ENCODE measurements at places on chromosomes 4 and X.

GRCh38 chrX:42087960-42088359 lies 164.6 kb upstream of the CASK start:
- no peak for DNase-seq

DNA sequence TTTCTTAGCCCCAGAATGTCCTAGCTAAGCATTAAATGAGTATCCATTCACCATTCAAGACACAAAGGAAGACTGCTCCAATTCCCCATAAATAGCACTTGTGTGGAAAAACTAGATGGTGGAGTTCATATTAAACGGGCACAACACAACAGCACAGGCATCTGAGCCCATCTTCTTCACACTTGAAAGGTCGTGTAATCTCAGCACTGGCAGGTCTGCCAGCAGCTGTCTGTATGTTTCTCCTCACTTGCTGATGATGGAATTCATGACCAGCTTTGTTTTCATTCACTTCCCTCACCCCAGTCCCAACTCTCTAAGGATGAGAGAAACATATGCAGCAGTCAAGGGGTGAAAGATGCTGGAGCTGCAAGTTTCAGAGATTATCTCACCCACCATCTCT lies 148.7 kb downstream of the AFAP1 start:
- no peak for DNase-seq

DNA sequence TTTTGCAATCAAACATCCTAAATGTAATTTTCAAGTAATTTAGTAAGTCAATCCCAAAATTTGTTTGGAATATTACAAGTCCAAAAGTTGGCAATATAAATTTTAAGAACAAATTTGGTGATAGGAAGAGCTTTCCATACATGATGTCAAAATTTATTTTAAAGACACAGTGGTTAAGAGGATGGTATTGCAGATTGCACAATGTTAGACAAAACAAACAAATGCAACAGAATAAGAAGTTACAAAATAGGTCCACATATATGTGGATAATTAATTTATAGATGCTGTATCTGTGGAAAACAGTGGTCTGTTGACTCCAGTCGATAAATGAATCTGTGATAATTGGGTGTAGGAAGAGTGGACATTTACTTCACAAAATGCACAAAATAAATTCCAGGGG lies 358.5 kb downstream of the PCDH7 start:
- no peak for DNase-seq

- DNase-seq = no peak
Measured at GRCh38 chr4:185192059-185192458, 11.7 kb downstream of the CFAP97 start.

DNA sequence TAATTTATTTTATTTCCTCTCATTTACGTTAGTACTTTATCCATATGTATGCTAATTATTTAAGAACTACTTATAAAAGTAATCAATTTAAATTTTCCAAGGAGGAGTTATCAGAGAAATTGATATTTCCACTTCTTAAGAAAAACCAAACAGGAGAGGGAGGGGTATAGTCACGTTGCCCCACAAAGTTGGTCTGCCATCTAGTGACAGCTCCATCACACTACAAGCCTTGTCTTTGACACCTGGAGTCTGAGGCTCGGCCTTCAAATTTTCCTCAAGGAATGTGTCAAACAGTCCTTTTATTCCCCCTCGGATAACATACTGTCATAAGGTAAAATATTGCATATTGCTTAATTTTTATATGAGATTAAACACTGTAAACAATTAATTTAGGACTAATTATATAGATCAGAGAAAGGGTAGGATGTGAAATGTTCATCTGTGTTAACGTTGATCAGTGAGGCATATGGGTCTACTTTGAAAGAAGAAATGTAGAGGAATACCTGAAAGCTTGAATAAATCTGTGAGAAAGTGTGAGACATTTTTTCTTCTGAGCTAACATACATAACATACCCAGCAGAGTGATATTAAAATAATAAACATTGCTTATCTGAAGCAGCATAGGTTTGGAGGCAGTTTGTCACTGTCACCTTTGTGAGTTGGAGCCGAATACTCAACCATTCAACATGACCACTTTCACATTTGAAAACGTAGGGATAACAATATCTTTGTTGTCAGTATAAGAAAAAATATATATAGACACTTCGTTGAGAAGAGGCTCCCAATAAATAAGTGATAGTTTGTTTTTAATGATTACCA lies 114.4 kb downstream of the GLRA3 start:
- DNase-seq = no peak

GRCh38 chr4:140666889-140667614 lies 89.1 kb downstream of the TBC1D9 start:
- DNase-seq = no peak

GRCh38 chr4:33448948-33449347 lies 2728.8 kb downstream of the PCDH7 start:
- DNase-seq = no peak

DNA sequence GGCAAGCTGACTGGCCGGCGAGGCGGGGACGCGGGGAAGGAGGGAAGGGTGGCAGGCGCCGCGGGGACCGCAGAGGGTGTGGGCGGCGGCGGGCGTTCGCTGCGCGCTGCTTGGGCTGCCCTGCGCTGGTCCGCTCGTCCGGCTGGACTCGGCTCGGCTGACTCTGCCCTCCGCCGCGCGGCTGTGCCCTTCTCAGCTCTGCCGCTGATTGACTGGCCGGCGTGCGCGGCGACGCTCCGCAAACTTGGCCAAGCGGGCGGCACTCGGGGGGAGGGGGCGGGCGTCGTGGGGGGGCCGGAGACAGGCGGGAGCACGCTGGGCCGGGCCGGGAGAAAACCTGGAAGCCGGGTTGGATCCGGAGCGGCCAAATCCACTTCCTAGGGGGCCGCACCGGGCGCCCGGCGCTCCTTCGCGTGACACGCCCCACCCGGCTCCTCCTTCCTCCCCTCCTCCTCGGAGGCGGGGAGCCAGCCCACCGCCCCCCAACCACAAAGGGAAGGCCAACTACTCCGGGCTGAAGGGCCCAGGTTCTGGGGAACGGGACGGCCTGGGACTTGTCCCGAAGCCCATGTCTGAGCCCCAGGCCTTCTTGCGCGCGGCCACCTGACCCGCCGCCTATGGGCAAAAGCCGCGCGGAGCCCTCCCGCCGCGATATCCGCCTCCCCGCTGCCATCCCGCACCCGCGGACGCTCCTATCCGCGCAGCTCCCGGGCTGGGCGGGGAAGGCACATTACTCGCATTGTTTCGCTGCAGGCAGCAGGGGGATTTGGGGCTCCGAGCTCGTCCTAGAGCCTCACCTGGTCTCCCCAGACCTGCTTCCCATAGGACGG lies at the start of gene GPC4:
GPC4 (minus strand) TSS at position 214 of the 830 bp plus-strand sequence. CDS start 524 bp downstream, outside the sequence.
- no peak for DNase-seq

GRCh38 chr4:76729460-76729859 lies 168.5 kb downstream of the SOWAHB start:
- no peak for DNase-seq

DNA sequence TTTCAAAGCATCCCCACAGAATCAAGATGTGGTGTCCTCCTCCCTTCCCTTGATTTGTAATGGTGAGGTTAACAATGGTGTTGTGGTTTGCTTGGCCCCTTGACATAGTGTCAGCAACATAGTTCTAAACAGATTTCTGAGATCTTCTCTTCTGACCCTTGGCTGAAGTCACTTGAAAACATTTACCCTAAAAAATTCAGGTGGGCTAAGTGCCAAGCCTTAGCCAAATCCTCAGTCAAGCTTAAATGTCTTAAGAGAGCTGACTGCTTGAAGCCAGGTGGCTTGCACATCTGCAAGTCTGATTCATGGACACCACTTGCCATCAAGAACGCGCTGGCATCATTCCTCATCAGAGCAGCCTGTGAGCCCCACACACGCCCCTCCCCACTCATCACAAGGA lies 173.2 kb downstream of the MGST2 start:
- DNase-seq = no peak

DNA sequence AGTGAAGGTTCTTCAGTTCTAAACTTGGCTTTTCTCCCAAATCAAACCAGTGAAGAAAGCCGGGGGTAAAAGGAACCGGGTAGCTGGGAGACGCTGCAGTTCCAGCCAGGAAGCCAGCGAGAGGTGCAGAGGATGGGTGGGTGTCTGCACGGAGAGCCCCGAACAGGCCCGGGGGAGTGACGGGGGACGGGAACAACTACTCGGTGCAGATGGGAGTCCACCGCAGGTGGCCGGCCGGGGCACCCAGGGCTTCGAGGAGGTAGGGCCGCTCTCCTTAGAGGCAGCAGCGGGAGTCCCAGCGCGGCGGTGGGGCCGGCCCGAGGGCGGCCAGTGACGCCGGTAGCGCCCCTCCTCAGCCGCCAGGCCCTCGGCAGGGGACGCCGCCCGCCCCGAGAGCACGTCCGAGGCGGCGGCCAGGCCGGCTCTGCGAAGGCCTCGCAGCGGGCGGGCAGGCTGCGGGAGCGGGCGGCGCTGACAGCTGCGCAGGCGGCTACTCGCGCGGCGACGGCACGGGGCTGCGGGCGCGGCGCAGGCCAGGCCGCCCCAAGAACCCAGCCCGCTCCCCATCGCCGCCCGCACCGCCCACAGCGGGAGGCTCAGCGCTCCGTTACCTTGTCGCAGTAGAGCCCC lies 449 bp downstream of the FBXL5 start:
- DNase-seq = no peak

- no peak for DNase-seq
Measured at GRCh38 chr4:41963105-41963504, 18.5 kb upstream of the DCAF4L1 start.

DNA sequence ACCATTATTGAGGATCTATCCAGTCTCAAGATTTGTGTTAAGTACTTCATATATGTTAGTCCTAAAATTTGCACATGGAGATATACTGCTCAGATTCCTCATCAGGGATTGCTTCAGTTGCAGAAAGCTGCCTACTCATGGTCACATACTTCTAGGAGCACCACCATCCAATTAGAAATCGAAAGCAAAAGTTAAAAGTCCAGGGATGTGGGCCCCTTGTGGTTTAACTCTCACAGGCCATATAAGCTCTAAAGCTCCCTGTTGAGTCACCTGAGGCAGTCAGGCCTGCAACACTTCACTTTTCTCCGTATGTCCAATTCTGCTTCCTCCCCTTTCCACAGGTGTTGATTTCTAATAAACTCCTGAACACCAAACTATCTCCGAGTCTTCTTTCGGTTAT lies 84.2 kb downstream of the CNOT6L start:
- no peak for DNase-seq

Measured in NCI-H1417 treated with DMSO at 0.1 percent for 48 hours (cell line).